Right forelimb (tissue), 1 donor: ENCODE measurements at places on chromosomes 7 and 10.

- peak; percentile 56 for DNase-seq
Observed at GRCh38 chr7:98420966-98421612, 20.2 kb upstream of the BAIAP2L1 start.

DNA sequence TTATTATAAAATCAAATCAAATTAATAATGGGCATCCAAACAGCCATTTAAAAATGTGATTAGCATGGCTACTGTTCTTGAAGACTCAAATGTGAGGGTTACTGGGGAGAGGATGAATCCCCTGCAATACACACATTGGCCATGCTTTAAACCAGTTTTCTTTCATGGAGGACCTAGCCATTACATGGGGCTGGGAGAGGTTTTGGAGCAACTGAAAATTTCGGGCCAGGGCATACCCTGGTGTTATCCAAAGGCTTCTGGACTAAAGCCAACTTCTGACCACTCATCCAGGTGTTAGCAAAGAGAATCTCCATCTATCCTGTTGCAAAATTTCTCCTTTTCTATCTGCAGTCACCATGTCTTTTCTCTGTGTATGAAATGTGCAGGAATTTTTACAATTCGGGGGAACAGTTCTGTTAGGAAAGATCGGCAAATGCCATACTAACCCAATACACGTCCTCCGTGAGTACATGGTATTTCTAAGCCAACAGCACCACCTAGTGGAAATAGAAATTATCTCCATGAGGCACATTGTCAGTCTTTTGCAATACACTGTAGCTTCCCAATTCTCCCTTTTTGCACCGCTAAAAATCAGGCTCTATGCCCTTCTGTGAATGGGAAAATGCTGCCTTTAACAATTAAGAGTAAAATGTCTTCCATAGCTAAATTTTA is 47.0 kb upstream of the ZNF107 start:
- DNase-seq, result no peak

DNA sequence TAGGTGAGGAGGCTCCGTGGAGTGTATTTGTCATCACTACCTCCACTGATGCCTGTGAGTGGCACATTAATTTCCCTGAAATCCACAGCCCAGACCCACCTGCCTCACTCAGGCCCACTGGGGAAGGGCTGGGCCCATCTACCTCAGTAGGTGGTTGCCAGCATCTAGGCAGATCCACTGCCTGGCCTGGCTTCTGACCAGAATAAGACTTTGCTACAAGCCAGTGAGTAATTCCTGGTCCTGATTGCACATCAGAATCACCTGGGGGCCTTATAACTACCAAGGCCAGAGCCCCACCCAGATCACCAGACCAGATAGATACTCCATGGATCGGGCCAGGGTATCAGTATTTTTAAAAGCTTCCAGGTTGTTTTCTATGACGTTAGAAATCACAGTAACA is 37.5 kb upstream of the PLEKHA1 start:
- no peak for DNase-seq

- DNase-seq, result no peak
Observed at GRCh38 chr7:116683786-116684185, 11.8 kb downstream of the MET start.

DNA sequence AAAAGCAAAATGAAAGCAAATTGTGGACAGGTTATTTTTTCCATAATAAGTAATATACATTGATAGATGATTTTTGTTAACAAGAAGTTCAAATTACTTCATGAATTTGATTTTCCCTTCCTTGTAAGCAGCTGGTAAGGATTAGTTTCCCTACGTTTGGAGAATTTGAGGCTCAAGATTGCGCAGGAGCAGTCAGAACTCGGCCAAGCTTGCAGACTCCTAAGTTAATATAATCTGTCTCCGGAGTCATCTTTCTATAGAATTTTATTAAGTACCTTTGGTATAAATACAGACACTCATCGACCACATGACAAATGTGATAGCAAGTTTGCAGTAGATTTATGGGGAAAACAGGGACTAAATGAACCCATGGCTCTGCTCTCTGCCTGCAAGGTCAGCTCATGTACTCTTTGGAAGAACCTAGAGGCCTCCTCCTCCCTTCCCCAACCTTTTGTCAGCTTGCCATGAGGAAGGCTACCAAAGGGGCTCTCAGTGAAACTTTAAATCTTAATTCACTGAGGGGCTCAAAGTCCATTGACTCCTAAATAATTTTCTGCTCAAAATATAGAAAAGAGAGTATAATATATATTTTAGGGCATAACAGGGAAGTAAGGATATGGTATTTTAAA is 89.2 kb upstream of the CTTNBP2 start:
- DNase-seq, result no peak

DNA sequence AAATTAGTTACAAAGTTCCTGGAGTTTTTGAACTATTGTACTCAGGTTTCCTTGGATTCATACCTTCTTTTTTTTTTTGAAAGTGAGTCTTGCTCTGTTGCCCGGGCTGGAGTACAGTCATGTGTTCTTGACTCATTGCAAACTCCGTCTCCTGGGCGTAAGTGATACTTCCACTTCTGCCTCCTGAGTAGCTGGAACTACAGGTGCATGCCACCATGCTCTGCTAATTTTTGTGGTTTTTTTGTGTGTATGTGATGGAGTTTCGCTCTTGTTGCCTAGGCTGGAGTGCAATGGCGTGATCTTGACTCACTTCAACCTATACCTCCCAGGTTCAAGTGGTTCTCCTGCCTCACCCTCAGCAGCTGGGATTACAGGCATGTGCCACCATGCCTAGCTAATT is 22.3 kb downstream of the MCM10 start:
- no peak for DNase-seq

DNA sequence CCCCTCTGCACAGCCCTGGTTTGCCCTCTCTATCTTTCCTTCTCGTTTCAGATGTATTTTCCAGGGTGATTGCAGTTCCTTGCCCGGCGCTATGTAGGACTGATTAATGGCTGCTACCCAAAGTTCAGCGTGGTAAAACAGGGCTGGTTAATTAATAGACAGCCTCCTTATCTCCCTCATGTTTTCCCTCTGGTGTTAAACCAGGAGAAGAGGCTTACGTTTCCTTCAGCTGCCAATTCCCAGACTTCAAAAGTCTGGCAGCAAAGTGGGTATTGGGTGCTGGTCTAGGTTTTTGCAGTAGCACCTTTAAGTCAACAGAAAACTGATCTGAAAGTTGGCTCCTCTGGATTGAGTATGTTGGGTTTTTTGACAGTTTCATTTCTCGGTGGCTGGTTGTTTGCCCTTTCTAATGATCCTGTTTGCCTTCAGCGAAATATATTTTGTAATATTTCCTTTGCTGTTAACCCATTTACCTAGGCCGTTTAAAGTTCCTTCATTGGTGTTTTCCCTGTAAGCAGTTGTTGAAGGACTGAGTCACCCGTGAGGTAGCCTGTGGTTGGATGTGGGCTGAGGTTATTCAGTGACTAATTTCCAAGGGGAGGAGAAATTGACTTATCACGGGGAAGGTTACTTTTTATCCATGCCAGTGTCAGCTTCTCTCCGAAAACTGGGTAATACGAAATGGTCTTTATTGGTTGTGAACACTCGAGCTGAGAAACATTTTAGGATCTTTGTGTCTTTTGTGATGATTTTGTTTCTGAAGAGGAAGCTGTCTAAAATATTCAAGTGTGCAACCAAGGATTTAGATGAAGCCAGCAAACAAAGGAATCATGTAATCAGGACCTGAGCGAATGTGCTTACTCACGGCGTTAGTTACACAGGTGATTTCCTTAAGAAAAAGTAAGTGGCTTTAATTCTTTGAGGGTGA is 257.2 kb downstream of the KIAA1217 start:
- DNase-seq, result no peak

- no peak for DNase-seq
Observed at GRCh38 chr10:6995831-6996230, 415.0 kb downstream of the SFMBT2 start.

DNA sequence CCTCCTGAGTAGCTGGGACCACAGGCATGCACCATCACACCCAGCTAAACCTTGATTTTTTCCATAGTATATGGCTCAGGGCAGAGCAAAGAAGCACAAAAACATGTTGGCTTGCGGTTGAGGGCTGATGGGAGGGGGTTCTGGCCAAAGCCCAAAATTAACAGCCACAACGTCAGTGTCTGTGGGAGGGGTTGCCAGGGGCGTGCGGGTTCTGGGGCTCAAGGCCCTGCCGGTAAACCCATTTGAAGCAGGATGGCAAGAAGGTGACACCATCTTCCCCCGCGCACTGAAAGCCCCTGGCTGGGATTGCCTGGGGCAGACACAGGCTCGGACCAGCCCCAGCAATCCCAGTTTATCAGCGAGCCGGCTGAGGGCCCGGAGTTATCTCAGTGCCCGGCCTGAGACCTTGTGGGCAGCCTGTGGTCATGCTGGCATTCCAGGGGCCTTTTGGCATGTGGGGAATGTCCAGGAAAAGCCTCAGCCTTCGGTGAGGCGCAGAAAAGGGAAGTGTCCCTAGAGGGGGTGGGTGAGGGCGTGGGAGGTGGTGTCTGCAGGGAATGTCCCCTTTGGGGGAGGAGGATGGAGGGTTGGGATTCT is 167.7 kb upstream of the TNRC18 start:
- peak; percentile 71 for DNase-seq

- no peak for DNase-seq
Observed at GRCh38 chr7:157359581-157359980, 22.8 kb downstream of the DNAJB6 start.

GRCh38 chr10:51926337-51926736 is 226.9 kb upstream of the CSTF2T start:
- DNase-seq, result no peak

- DNase-seq, result no peak
Observed at GRCh38 chr7:155286686-155287085, 11.0 kb upstream of the INSIG1 start.

DNA sequence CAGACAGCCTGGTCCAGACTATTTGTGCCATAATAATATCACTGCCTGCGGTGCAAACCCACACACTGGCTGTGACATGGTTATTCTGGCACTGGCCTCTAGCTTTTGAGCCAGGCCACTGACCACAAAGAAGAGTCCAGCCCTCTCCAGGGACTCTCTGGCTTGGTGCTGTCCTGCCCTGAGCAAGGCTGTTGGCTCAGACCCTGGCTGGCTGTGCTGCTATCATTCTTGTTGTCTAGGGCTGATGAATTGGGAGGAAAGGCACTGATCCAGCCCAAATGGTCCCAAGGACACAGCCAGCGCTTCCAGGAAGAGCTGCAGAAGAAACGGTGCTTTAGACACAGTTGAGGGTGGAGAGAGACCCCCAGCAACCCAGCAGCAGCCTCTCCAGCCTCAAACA is 80.8 kb downstream of the TMEM130 start:
- DNase-seq, result no peak

- no peak for DNase-seq
Observed at GRCh38 chr10:95425592-95426465, 135.0 kb upstream of the PDLIM1 start.

DNA sequence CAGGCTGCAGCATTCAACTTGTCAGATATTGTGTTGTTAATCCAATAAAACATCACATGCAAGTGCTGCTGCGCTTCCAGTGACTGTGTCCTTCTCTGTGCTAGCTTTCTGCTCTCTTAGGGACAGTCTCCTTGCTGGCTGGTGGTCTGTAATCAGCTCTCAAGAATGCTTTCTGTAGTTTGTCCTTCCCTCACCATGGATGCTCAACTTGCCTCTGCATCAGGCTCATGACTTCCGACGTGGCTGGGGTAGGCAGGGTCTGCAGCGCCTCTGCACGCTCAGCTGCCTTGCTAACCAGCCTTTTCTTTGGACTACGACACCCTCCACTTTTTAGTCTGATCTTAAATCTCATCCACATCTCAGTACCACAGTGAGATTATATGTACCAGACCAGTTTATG is 58.3 kb downstream of the MMRN2 start:
- DNase-seq, result no peak
